ENCODE measurements at places on chromosomes 3 and 15. TPM values are rescaled to one million over a fixed set of nuclear protein-coding genes. Genes with fewer than 3 reads are reported as not detected.

SKOR1 gene
- total RNA-seq = 0.17 TPM

DNA sequence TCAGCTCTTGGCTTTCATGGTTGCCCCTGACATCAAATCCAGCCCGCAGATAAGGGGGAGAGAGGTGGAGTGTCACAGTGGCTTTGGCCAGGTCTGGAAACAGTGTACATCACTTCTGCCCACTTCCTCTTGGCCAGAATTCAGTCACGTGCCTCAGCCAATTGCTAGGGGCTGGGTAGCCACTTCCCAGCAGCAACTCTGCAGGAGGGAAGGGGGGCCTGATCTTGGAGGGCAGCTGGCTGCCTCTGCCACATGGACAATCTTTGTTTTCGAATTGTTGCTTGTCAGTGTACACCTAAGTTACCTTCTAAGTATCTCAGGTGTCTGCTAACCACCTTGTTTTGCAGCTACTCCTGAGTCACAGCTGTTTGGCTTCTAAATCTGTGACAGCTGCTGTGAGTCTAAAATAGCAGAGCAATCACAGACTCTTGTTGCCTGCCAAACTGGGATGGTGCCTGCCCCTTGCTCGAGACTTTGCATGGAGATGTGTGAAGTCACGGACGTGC is 41.0 kb upstream of the LIMD1 start:
- peak overlapping the region; percentile 71 for H3K27ac ChIP-seq
- no peaks in the 10 kb centered on the region for H3K27me3 ChIP-seq
- no peak overlapping the region for H3K4me3 ChIP-seq
- H3K4me1 ChIP-seq = peaks cover 48% of the 10 kb centered on the region
- H3K36me3 ChIP-seq = no peaks in the 10 kb centered on the region

- H3K27me3 ChIP-seq = no peaks in the 10 kb centered on the region
- H3K4me3 ChIP-seq = no peak overlapping the region
- peaks cover 3% of the 10 kb centered on the region for H3K36me3 ChIP-seq
- peaks cover 30% of the 10 kb centered on the region for H3K4me1 ChIP-seq
These were observed 43.4 kb downstream of the UMPS start for GRCh38 chr3:124773351-124774326.

DNA sequence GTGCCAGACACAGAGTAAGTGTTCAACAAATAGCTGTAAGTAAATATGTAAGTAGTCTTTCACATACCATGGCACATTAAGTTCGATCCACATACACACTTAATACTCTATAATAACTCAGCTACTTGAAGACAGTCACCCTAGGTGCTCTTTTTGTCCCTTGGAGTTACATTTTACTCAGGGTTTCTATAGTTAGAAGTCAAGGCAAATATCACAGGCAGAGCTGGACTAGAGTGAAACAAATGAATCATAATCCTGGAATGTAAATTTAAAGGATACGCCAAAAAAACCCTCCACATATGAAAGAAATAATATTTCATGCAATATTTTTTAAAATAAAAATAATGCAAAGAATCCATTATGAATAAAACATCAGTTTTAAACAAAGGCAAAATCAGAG is 461.8 kb downstream of the MAGI1 start:
- H3K4me3 ChIP-seq = no peak overlapping the region
- H3K27ac ChIP-seq = peak overlapping the region; percentile 39
- DNase-seq = peak; percentile 75
- H3K36me3 ChIP-seq = no peaks in the 10 kb centered on the region
- peaks cover 25% of the 10 kb centered on the region for H3K4me1 ChIP-seq

DNA sequence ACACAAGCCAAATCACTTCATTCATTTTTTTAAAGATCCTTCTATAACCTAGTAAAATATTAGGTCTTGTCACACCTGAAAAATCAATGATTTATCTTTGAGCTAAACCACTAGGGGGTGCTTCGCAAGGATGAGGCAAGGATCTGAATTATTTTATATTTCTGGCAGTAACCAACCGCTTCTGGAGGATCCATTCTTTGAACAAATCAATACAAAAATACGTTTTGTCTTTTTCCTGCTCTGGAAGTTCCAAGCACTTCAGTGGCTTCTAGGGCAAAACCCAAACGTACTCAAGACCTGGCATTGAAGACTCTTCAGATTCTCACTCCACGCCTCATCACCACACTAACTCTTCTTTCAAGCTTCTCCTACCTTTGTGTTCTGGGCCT is 486 bp downstream of the LSG1 start:
- no peaks in the 10 kb centered on the region for H3K27me3 ChIP-seq
- DNase-seq = peak; percentile 37
- H3K27ac ChIP-seq = peak overlapping the region; percentile 94

DNA sequence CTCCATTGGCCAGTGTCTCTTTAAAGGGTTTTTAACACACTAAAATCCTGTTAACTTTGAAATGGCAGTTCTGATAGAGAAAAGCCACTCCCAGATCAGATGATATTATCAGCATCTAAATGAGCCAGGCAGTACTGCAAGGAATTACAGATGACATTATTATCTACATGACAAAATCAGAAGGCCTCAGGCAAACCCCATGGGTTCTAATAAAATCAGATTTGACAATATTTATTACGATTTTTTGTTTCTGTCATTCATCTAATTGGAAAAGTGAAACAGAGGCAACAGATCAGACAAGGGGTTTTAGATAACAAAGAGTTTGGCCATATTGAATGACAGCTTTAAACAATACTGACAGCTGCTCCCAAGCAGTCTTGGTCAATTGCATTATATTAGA is 112.7 kb downstream of the FEZF2 start:
- no peak overlapping the region for H3K27ac ChIP-seq
- no peaks in the 10 kb centered on the region for H3K4me1 ChIP-seq
- no peak for DNase-seq
- no peak overlapping the region for H3K4me3 ChIP-seq
- no peaks in the 10 kb centered on the region for H3K36me3 ChIP-seq

DNA sequence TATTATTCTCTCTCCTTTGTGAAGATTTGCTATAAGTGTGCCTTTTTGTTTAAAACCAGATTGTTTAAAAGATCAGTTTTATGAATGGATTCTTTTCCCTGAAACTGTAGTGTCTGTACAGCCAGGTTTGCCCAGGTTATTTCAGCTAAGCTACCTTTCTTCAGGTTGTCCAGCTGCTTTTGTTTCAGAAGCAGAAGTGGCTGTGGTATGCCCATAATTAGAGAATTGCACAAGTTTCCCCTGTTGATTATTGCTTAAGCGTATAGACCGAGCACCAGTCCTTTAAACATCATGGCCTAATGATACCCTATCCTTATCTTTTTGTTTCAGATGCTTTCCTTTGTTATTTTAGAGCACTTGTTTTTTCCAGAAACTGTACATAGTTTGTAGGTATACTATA is 10.2 kb downstream of the ASB7 start:
- no peaks in the 10 kb centered on the region for H3K4me1 ChIP-seq
- no peak overlapping the region for H3K4me3 ChIP-seq
- no peak overlapping the region for H3K27ac ChIP-seq
- DNase-seq = no peak
- no peaks in the 10 kb centered on the region for H3K27me3 ChIP-seq
- peaks cover 6% of the 10 kb centered on the region for H3K36me3 ChIP-seq

DNA sequence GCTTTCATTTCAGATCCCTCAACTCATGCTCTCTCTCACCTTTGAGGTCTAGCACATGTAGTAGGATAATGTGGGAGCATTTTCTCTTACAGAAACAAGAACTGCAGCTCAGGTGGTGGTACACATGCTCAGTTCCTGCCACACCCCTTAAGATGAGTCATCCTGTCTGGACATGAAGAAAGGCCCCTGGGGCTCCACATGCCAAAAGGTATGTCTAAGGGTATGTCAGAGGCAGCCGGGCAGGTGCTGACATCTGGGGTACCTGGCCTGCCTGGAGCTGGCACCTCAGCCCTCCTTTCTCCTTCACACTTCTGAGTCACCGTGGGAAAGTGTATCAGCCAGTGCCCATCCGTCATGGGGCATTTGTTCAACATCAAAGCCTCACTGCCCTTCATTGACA is 209.9 kb downstream of the OCA2 start:
- DNase-seq = no peak
- H3K4me1 ChIP-seq = no peaks in the 10 kb centered on the region
- H3K36me3 ChIP-seq = no peaks in the 10 kb centered on the region
- no peak overlapping the region for H3K27ac ChIP-seq
- H3K4me3 ChIP-seq = no peak overlapping the region
- no peaks in the 10 kb centered on the region for H3K27me3 ChIP-seq

DNA sequence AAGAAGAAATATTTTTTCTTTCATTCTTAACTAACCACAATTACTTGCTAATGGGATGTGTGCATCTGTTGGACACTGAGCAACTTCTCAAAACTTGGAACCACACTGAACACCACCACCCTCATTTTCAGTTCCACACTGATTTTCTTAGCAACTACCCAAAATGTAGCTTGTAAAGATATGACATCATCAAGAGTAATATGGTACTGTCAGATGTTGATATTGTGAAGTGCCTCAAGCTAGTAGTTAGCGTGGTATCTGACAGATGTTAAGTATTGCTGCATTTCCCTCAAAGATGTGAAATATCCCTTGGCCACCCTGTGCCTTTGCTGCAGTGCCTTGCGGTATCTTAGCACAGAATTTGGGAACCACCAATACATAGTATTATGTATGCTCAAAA is 9.3 kb downstream of the RFTN1 start:
- peaks cover 11% of the 10 kb centered on the region for H3K4me1 ChIP-seq
- H3K4me3 ChIP-seq = no peak overlapping the region

GRCh38 chr3:45688194-45688881 is 858 bp upstream of the SACM1L start:
- peak overlapping the region; percentile 6 for H3K27ac ChIP-seq
- peak overlapping the region; percentile 71 for H3K4me3 ChIP-seq
- H3K36me3 ChIP-seq = peaks cover 2% of the 10 kb centered on the region
- peaks cover 6% of the 10 kb centered on the region for H3K4me1 ChIP-seq
- DNase-seq = peak; percentile 35
